NCI-H2081 (cell line): ENCODE measurements at places on chromosomes 11 and 22.

DNA sequence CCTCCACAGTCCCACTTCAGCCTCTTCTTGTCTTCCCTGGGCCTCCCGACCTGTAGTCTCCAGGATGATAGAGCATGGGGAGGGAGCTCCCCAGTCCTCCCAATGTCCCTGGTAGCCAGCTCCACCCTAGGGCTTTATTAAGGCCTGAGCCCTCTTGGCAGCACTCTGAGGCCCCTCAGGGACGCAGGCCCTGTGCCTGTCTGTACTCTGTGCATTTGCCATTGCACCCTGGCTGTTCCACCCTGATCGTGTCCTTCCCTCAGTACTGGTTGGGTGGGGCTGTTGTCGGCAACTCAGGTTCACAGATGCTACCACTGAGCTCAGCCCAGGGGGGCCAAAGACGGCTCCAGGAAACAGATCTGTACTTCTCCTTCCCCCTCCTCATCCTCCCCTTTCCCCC, 7.2 kb downstream of the SSTR3 start:
- no peak for DNase-seq

GRCh38 chr11:88861618-88862017, 204.2 kb downstream of the GRM5 start:
- DNase-seq = peak; percentile 93

- DNase-seq = no peak
Measured at GRCh38 chr11:20047006-20047768, 113.1 kb downstream of the DBX1 start.

GRCh38 chr11:1759851-1760220, 3.9 kb downstream of the CTSD start:
- no peak for DNase-seq

- no peak for DNase-seq
Measured at GRCh38 chr11:121268581-121268980, 24.0 kb upstream of the SC5D start.

GRCh38 chr22:49767355-49768062, 60.2 kb downstream of the BRD1 start:
- peak; percentile 1 for DNase-seq

DNA sequence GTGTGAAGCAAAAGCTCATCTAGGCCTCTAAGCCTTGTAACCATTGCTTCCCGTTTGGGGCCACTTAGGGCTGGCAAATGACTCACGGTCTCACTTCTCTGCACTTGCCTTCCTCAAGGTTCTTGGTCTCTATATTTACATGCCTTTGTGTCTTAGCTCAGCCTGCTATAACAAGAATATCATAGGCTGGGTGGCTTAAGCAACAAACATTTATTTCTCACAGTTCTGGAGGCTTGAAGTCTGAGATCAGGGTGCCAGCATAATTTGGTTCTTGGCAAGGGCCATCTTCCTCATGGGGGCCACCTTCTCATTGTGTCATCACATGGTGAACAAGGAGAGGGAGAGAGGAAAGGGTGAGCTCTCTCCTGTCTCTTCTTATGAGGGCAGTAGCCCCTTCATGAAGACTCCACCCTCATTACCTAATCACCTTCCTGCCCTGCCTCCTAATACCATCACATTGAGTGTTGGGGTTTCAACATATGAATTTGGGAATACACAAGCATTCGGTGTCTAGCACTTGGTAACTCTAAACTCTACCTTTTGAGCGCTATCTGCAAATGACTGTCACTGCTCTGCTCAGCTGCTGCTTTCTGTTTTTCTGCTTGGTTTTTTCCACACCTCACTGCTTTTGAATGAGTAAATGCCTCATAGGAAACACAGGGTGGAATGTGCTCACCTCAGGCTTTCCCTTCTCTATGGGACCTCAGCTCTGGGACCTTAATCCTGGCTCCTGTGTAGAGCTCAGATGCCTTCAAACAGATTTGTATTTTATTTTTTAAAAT, 16.2 kb upstream of the ME3 start:
- DNase-seq = no peak

DNA sequence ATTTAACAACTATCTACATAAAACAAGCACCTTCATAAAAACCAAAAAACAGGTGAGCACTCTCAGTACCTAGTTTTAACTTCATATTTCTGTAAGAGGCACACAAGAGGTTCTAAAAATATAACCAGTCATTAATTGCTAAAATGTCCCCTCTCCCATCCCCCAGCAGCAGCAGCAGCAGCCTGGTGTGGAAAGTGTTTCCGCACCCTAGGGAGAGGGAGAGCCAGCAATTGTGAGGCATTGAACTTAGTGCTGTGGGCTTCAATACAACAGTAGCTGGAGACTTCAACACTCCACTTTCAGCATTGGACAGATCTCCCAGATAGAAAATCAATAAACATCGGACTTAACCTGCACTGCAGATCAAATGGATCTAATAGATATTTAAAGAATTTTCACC, 1158.5 kb downstream of the JRKL start:
- DNase-seq = no peak
